H1 (cell line): ENCODE measurements at places on chromosomes 6 and 20.

DNA sequence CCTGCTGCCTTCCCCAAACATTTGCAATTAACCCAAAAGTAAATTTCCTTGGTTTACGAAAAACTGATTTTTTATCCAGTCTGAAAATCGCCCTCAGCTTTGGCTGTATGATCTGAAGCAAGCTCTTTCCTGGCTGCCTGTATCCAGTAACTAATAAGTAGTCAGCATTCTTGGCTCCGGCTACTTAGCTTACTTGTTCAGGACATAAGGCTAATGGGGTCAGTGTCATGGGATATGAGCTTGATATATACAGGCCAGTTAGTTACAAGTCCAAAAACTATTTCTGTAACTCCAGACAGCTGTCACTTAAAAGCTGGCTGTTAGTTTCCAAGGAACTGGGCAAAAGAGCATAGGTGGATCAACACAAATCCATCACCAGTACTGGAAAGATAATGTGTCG is 56.2 kb downstream of the KHDC1L start:
- DNase-seq, result no peak
- H3K27ac ChIP-seq, result no peak overlapping the region
- H3K27me3 ChIP-seq, result no peaks in the 10 kb centered on the region
- H3K4me1 ChIP-seq, result no peaks in the 10 kb centered on the region

DNA sequence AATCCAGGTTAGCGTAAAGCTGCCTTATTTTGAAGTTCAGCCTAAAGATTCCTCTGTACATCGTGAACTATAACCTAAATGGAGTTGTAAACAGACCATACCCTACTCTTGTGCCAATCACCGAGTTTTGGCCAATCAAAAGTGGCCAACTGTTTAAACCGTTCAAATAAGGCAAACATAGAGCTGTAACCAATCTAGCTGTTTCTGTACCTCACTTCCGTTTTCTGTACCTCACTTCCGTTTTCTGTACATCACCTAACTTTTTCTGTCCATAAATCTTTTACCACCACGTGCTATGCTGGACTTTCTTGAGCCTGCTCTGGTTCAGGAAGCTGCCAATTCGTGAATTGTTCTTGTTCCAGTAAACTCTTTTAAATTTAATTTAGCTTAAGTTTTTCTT is 39.7 kb downstream of the LBP start:
- H3K27me3 ChIP-seq, result no peaks in the 10 kb centered on the region
- no peak overlapping the region for H3K4me3 ChIP-seq
- H3K27ac ChIP-seq, result no peak overlapping the region
- no peak for DNase-seq
- 0 out of 2 replicates have a peak, but pooled peaks cover 3% of the 10 kb centered on the region for H3K4me1 ChIP-seq

DNA sequence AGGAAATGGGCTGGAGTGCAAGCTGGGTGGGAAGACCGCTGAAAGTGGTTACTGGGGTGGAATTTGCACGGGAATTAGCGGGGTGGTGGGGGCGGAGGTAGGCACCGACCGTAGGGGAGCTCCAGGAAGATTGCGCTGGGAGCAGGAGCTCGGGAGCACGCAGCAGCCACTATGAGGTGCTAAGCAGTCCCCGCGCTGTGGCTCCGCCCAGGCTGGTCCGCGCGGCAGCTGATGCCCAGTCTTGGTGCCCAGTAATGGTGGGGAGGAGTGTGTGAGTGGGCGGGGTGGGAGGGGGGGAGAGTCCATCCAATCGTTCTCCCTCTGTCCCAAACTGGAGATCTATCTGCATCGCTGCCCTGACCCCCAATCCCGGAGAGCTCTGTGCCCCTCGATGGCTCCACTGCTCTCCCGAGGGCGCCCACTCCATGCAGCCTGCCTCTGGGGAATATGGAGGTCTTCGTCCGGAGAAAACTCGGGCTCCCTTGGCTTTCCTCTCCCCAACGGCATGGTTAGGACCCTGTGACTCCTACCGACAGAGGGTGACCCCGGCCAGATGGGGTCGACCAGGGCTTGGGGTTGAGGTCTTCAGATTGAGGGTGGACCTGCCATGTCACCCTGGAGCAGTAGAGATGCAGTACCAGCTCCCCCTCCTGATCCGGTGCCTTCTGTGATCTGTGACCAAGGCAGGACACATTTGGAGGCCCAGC is 5.3 kb downstream of the TP53TG5 start:
- peak overlapping the region; percentile 63 for H3K4me3 ChIP-seq
- peaks cover 4% of the 10 kb centered on the region; the same call in 1 of the 2 replicates for H3K36me3 ChIP-seq
- peaks cover 14% of the 10 kb centered on the region for H3K4me1 ChIP-seq
- H3K27me3 ChIP-seq, result peaks cover 9% of the 10 kb centered on the region; the same call in 1 of the 2 replicates
- H3K27ac ChIP-seq, result no peak overlapping the region

DNA sequence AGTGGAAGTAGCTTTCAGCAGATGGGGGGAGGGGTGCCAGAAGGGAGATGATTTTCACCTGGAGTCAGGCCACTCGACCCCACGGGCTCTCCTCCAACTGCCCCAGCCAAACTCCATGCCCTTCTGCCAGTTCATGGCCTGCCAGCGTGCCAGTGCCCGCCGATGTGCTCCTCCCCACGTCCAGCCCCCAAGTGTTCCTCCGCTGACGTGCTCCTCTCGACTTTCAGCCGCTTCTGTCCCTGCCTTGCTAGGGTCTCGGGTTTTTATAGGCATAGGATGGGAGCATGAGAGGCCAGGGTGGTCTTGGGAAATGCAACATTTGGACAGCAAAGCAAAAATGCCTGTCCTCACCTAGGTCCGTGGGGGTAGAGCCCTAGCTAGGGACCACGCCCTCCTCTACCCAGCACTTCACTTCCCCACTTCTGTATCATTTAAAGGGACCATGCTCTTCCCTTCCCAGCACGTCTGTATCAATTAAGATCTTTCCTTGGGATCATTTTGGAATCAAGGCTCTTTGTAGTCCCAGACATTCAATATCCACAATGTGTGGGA is 54.4 kb downstream of the PRND start:
- no peaks in the 10 kb centered on the region for H3K27me3 ChIP-seq
- no peaks in the 10 kb centered on the region for H3K36me3 ChIP-seq
- peak; percentile 28 for DNase-seq

DNA sequence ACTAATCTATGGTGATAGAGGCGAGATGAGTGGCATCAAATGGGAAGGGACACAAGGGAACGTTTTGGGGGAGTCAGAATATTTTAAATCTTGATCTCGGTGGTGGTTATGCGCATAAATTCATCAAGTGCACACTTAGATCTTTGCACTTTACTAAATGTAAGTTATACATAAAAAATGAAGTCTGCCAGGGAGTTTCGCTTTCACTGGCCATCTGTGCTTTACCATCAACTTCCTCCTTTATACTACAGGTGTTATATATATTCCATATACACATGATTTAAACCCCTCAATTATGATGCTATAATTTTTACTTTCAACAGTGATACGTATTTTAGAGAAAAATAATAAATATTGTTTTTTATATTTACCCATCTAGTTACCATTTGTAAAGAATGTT is 97.6 kb upstream of the AKIRIN2 start:
- no peaks in the 10 kb centered on the region for H3K27me3 ChIP-seq
- H3K4me3 ChIP-seq, result no peak overlapping the region
- no peak overlapping the region for H3K27ac ChIP-seq
- no peaks in the 10 kb centered on the region for H3K36me3 ChIP-seq
- peaks cover 4% of the 10 kb centered on the region for H3K4me1 ChIP-seq

GRCh38 chr20:645318-646106 is 7.5 kb downstream of the SRXN1 start:
- peak; percentile 96 for DNase-seq
- H3K4me1 ChIP-seq, result no peaks in the 10 kb centered on the region
- no peak overlapping the region for H3K4me3 ChIP-seq
- no peaks in the 10 kb centered on the region for H3K27me3 ChIP-seq

GRCh38 chr6:143745166-143746133 is 67.7 kb downstream of the PHACTR2 start:
- H3K27me3 ChIP-seq, result no peaks in the 10 kb centered on the region
- no peak for DNase-seq
- peaks cover 47% of the 10 kb centered on the region for H3K4me1 ChIP-seq

DNA sequence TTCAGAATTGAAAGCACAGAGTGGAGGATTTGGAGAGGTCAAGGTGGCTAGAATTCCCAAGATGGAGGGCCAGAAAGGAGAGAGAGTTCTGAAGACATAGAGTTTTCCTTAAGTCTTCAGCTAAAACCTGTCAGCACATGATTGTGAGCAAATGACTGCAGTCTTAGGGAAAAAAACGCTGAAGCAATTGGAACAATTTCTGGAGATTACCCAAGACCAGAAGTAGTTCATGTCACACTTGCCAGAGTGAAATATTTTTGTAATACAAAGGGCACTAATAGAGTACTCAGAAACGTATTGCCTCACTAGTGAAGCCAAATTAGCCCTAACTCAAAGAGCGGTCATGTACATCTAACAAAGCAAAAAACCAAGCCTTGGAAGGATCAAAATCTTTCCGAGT is 541.3 kb upstream of the MARCKS start:
- no peak for DNase-seq
- H3K27me3 ChIP-seq, result no peaks in the 10 kb centered on the region
- H3K36me3 ChIP-seq, result no peaks in the 10 kb centered on the region
- H3K27ac ChIP-seq, result no peak overlapping the region
